Bronchial epithelial cell (primary cell): ENCODE measurements at places on chromosomes 4 and X.
A peak's percentile ranks its signal among the peaks of the same experiment; 100 is the strongest.

DNA sequence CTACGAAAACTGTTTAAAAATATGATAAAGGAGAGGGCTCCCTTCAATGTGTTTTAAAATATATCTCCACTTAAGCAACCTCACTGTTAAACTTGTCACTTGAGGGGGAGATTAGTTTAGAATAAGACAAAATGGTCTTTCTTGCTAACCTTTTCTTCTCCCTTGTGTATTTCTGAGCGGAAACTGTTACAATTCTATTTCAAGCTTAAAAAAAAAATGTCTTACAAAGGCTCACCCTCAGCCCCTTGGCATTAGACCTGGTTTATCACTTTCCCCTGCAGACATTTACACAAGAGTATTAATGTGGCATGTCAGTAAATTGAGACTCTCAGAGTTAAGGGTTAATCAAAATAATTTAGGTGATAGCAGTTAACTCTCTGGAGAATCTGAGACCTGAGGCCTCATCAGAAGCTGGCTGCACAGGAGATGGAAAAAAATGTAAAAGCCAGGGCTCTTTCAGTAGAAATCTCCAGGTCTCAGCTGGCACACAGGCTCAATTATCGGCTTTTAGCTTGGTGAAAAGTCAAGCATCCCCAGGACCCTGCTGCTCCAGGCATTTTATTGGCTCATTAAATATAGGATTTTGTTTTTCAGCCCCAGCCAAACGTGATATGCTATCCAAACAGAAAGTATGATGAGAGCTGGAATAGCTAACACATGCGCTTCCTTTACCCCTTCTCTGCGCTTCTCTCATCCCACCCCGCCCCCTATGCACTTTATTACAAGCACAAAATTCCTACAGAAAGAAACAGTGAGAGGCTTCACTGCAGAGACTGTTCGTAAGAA lies 130.5 kb downstream of the PPA2 start:
- DNase-seq, result no peak

DNA sequence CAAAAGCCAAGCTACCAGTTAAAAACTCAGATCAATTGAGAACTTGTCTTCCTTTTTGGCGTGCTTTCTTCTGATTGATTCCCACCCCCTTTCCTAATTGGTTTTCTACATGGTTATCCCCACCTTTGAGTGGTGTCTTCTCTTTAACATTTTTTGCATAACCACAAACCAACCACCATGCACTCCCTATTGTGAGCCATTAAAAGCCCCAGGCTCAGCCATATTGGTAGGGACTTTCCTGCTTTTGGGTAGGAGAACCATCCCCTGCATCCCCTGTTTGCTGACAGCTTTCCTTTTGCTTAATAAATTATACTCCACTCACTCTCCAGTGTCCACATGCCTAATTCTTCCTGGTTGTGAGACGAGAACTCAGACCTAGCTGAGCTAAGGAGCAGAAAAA lies 1651.4 kb upstream of the IGFBP7 start:
- no peak for DNase-seq

DNA sequence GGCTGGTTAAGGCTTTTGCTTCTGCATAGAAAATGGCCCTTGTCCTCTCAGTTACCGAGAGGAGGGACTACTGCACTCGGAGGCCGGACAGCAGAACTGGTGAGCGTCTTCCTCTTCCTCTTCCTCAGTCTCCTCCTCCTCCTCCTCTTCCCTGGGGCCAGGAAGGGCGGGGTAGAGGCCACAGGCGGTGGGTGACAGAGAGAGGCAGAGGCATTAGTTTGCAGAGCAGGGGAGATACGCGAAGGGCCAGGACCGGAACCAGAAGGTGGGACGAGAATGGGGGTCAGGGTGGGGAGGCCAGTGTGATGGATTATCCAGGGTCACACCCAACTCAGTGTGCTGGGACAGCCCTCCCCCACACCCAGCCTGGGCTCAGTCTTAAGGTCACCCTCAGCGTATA lies 14.5 kb downstream of the IQSEC2 start:
- no peak for DNase-seq

- DNase-seq, result no peak
These were observed 30.0 kb upstream of the TFDP3 start for GRCh38 chrX:133248177-133248576.

DNA sequence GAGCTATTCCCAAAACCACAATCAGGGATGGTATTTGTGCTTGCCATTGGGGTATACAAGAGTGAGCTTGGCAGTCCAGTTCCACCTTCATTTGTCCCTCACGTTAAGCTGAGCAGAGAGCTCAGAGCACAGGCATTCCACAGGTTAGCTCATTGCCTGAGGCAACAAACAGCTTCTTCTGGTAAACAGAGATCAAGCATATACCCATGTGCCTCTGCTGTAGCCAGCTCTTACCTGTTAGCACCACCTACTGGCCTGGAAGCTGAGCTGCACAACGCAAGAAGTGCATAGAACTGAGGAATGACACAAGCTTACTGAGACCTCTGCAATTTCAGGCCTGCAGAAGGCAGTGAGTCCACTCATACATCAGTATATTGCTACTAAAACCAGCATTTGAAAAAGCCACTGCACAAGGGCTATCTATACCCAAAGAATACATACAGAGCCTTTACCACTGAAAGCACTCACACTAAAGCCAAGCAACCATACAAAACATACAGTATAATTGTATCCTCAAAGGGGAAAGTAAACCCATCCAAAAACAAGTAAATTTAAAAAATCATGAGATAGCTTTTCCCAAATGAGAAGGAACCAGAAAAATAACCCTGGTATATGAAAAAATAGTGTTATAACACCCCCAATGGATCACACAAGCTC lies 258.3 kb upstream of the GABRA2 start:
- DNase-seq, result peak; percentile 29

DNA sequence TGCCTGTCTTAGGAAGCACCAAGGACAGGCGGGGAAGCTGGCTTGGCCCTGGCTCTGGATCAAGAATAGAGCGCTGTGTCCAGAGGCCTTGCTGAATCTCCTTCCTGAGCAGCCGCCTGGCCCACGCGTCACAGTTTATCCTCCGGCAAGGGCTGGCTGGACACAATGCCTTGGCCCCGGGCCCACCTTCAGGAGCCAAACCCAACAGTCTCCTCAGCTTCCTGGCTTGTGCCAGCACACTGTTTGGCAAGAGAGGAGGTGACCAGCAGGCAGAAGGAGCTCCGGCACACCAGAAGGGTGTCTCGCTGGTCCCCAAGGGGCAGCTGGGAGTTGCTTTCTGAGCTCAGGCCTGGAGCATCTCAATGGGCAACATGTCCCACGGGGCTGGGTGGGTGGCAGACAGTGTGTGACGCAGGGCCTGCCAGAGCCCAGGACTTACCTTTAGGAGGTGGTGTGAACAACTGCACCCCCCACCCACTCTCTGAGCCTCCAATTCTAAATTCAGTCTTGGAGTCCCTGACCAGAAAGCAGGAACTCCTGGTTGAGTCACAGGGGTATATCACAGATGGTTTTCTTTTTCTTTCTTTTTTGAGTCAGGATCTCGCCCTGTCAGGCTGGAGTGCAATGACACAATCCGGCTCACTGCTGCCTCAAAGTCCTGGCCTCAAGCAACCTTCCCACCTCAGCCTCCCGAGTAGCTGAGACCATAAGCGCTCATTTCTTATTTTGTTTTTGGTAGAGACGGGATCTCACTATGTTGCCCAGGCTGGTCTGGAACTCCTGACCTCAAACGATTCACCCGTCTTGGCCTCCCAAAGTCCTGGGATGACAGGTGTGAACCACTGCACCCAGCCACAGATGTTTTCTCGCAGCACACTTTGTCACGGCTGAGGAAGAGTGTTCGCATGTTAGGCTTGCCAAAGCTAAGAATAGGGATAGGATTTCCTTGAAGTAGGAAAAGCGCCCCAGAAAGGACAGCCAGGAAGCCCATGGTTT lies 361.2 kb downstream of the BCOR start:
- peak; percentile 53 for DNase-seq

DNA sequence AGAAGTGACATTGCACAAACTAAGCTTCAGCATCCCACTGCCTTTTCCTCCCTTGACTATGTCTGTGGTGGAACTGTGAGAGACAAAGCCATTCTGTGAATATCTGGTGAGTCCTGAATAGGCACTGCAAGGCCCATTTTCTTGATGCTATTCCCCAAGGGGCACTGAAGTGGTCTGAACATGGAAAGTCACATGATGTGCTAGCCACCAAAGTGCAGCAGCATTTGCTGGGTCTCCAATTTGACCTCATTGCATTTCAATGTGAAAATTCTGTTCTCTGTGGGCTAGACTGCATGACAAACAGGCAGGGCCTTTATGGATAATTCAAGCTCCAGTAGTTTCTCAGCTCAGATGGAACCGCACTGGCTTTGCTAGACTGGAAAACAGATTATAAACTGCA lies 627.4 kb upstream of the BOD1L1 start:
- no peak for DNase-seq

DNA sequence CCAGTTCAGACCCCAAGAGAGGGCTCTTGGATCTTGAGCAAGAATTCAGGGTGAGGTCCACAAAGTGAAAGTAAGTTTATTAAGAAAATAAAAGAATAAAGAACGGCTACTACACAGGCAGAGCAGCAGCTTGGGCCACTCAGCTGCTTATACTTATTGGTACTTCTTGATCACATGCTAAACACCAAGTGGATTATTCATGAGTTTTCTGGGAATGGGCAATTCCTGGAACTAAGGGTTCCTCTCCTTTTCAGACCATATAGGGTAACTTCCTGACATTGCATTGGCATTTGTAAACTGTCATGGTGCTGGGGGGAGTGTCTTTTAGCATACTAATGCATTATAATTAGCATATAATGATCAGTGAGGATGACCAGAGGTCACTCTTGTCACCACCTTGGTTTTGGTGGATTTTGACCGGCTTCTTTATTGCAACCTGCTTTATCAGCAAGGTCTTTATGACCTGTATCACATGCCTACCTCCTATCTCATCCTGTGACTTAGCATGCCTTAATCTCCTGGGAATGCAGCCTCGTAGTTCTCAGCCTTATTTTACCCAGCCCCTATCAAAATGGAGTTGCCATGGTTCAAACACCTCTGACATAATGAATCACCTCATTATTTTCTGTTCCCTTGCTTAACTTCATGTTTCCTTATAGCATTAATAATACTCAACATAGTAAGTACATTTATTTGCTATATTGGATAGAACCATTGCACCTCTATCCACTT lies 476.3 kb downstream of the DTHD1 start:
- DNase-seq, result peak; percentile 3

- no peak for DNase-seq
These were observed at the start of gene PPP2R2C for GRCh38 chr4:6472387-6473263. Gene PPP2R2C (minus strand): TSS chr4:6472614. CDS start chr4:6472229, 385 bp downstream.

- DNase-seq, result peak; percentile 17
These were observed 331.8 kb downstream of the TEX13C start for GRCh38 chrX:125651426-125651825.

GRCh38 chr4:86130160-86130933 lies 229.5 kb downstream of the MAPK10 start:
- DNase-seq, result no peak

DNA sequence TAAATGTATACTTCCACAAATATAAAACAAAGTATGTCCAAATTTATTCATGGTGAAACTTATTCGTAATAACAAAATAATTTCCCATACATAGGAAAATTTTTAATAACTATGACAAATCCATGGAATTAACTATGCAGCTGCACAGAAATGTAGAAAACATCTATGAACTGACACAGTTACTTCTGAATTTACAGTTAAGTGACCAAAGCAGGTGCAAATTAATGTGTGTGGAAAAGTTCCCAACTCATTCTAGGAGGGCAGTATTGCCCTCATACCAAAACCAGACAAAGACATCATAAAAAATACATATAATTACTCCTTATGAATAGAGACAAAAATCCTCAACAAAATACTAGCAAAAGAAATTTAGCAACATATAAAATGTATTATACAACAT lies 12.5 kb downstream of the LDOC1 start:
- no peak for DNase-seq

- no peak for DNase-seq
These were observed 875.8 kb upstream of the SLIT2 start for GRCh38 chr4:19375931-19376330.

- DNase-seq, result no peak
These were observed 461.7 kb downstream of the RAPGEF2 start for GRCh38 chr4:159564615-159565014.

DNA sequence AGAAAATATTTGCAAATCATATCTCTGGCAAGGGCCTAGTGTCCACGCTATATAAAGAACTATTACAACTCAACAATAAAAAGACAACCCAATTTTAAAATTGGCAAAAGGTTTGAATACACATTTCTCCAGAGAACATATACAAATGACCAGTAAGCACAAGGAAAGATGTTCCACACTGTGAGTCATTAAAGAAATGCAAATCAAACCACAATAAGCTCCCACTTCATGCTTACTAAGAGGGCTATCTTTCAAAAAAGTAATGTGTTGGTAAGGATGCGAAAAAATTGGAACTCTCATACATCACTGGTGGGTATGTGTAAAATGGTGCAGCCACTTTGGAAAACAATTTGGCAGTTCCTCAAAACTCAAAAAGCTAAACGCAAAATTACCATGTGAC lies 884.0 kb upstream of the INTU start:
- peak; percentile 28 for DNase-seq

DNA sequence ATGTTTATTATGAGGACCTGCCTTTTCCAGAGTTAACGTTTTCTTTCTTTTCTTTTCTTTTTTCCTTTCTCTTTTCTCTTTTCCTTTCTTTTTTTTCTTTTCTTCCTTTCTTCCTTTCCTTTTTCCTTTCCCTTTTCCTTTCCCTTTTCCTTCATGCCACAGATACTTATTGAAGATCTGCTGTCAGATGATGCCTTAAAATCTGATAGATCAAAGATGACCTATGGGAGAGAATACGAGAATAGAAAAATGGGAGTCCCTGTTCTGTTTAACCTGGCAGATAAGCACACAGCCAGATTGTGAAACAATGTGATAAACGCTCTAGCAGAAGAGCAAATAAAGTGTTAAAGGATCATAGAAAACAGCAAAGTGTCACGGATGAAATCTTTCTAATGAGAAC lies 38.9 kb downstream of the AFF1 start:
- DNase-seq, result no peak

GRCh38 chrX:22060415-22061280 lies 28.5 kb downstream of the PHEX start:
- peak; percentile 79 for DNase-seq

DNA sequence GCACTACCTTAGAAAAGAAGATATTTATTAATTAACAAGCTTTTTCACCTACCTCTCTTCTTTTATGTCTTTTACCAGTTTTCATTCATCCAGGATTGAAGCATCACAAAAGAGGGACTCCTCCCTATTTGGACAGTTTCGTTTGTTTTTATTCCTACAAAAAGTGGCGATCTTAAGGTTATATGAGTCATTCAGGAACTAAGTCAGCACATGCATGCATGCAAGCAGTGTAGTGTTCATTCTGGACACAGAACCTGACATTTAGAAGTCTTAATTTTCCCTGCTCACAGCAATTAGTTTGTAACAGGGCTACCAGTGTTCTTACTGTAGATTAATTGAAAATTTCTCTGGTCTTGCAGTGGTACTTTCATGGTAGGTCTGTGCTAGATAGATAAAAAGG lies 47.9 kb upstream of the QRFPR start:
- DNase-seq, result peak; percentile 33
